ENCODE measurements at places on chromosomes 4 and X.

- DNase-seq = peak; percentile 12
Measured at GRCh38 chr4:11505221-11505971, 76.7 kb upstream of the HS3ST1 start.

DNA sequence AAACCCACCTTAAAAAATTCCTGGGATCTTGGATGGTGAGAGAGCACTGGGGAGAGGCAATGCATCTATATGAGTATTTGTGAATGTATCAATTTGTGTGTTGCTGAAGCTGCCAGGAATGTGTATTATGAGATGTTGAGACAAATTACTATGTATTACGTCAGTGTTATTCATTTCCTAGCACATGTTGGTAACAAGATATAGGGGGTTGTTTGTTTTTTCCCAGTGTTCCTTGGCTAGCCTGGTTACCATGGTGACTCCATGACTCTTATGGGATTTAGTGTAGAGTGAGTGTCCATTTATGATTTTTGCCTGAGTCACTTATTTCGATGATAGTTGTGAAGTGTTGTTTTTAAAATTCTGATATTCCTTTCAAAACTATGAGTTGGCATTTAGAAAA, 65.6 kb downstream of the RAB40A start:
- DNase-seq = no peak

DNA sequence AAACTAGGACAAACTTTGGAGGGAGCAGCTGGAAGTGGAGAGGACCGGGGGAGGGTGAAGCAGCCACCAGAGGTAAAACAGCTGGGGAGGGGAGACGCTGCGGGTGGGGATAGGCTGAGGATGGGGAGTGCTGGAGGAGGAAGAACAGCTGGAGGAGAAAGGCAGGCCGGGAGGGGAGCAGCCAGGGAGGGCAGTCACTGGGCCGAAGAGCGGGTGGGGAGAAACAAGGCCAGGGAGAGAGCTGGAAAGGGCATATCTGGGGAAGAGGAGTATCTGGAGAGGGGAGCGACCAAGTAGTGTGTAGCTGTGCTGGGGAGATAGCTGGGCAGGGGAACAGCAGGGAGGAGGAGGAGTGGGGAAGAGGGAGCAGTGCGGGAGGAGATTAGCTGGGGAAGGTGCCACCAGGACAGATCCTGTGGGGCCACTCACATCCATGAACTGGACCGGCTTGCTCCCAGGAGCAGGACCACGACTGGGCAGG, 2.7 kb downstream of the SLC38A5 start:
- no peak for DNase-seq

DNA sequence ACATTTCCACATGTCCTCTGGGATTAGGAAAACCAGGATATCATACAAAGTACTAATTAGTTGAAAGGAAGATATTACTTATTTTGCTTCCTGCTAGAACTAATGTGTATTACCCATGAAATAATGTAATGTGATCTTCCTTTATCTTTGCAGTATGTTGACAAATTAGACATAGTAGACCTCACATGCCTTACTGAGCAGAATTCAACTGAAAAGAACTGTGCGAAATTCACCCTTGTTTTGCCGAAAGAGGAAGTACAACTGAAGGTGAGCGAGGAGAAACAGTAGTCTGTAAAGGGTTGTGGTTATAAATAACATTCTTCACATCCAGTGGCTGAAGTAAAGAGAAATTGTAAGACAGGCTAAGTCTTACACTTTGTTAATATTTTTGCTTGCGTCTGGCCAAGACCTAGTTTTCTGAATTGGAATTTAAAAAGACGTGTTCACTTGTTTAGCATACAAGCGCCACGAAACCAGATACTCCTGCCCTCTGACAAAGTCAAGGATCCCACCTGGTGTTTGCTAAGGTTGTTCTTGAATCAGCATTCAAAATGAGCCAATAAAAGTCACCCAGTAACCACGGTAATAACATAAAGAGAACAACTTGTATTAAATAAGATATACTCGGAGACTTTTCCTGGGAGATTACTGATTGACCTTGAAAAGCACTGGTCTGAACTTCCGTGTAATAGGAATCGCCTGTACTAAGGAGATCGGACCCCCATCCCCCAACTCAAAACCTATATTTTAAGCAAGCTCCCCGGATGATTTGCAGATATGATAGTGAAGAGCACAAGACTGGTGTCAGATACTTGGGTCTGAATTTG, 16.9 kb downstream of the STAP1 start:
- DNase-seq = no peak

GRCh38 chr4:69830560-69831269, 29.2 kb downstream of the SULT1E1 start:
- no peak for DNase-seq
